ENCODE measurements at places on chromosomes 11 and 22. TPM values are rescaled to one million over a fixed set of nuclear protein-coding genes. Genes with fewer than 3 reads are reported as not detected.
A peak's percentile ranks its signal among the peaks of the same experiment; 100 is the strongest.

CNGA4 gene
- 0.63 TPM for total RNA-seq

RTCB gene
- 47.6 TPM for total RNA-seq

CXCR5 gene
- total RNA-seq = not detected

GRCh38 chr11:105236664-105237063, 97.1 kb upstream of the CARD18 start:
- DNase-seq = no peak

ANKK1 gene
- not detected for total RNA-seq

GRCh38 chr22:46070215-46070802, 80.0 kb upstream of the PPARA start:
- DNase-seq = peak; percentile 54

BACE1-AS gene
- 5.1 TPM for total RNA-seq

GRCh38 chr11:3046190-3046589, 11.0 kb downstream of the CARS1 start:
- DNase-seq = no peak

DNA sequence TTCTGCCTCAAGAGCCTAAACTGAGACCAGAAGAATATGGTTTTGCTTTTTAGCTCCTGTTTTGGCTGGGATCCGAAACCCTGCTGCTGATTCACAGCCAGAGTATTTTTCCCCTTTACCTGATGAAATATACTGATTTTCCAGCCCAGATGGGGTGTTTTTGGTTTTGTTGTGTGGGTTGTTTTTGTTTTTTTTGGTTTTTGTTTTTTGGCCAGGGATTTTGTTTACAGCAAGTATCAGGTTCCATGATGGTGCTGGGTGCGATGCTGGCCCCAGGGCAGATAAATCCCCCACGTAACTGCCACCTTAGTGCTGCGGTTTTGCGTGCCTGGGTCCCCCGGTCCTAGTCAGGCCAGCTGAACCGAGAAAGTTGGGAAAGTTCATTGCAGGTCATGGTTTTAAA, 103.7 kb downstream of the ZBTB16 start:
- DNase-seq = no peak

HTR3B gene
- total RNA-seq = not detected

- no peak for DNase-seq
Observed at GRCh38 chr11:125591649-125592304, 875 bp upstream of the STT3A start.

DNA sequence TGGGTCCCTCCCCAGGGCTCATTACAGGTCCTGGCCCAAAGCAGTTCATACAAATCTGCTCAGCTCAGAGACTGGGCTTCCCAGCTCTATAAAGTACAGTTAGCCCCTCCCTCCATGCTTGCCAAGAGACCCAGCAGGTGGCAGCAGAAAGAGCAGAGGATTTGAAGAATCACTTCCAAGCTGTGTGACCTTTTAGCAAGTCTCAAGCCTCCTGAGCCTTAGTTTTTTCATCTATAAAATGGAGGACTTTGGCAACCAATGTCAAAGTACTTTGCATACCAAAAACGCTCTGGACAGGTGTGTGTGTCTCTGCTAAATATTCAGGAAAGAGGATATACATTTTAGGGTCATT, 26.6 kb downstream of the RELT start:
- peak; percentile 57 for DNase-seq

NXPE1 gene
- total RNA-seq = not detected

ARHGAP32 gene
- 44.2 TPM for total RNA-seq

DNA sequence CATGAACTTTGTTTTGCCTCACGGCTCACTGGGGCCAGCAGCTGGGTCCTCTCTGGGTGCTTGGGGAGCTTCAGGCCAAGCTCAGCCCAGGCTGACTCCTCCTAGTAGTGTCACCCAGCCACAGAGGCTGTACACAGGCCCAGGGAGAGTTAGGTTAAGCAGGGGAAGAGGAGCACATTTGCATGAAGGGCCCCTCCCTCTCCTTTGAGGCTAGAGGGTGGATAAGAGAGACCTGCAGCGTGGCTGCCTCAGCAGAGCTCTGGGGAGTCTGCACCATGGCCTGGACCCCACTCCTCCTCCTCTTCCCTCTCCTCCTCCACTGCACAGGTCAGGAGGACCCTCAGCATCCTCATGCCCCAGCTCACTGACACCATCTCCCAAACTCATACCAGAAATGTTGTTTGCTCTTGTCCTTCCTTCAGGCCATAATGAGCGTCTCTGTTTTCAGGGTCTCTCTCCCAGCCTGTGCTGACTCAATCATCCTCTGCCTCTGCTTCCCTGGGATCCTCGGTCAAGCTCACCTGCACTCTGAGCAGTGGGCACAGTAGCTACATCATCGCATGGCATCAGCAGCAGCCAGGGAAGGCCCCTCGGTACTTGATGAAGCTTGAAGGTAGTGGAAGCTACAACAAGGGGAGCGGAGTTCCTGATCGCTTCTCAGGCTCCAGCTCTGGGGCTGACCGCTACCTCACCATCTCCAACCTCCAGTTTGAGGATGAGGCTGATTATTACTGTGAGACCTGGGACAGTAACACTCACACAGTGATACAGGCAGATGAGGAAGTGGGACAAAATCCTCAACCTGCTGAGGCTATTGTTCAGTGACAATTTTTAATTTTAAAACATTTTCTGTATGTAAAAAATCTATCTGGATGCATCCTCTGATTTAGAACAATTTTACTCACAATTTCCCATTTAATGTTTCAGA, 82.4 kb upstream of the VPREB1 start:
- DNase-seq = no peak

RASSF10 gene
- total RNA-seq = 33.8 TPM

CRYBB3 gene
- total RNA-seq = not detected

CHID1 gene
- 80.6 TPM for total RNA-seq

- peak; percentile 31 for DNase-seq
Observed at GRCh38 chr11:121421149-121421901, 30.8 kb upstream of the SORL1 start.

- DNase-seq = no peak
Observed at GRCh38 chr11:2529173-2529572, 84.4 kb downstream of the KCNQ1 start.

OR51B4 gene
- not detected for total RNA-seq

DNA sequence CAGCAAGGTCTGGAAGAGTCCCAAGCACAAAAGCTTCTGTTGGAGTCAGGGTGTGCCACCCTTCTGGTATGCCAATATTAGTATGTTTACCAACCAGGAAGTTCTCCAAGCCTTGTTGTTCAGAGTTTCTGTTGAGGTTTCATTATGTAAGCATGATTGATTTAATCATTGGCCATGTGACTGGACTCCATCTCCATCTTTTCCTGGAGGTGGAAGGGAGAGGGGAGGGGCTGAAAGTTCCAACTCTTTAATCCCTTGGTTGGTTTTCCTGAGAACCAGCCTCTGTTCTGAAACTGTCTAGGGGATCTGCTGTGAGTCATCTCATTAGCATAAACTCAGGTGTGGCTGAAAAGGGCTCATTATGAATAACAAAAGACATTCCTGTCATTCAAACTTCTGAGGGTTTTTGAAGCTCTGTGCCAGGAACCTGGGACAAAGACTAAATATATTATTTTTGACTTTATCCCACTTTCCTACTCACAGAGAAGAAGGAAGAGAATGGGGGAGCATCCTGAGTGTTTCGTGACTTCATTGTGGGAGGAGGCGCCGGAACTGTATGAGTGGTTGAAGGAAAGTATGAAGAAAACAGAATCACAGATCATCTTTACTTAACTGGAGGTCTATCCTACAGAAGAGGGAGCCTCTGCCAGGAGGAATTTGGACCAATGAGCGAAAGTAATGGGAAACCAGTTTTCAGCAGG, 138.2 kb downstream of the NECTIN1 start:
- peak; percentile 8 for DNase-seq

- DNase-seq = peak; percentile 81
Observed at GRCh38 chr22:20530368-20531153, 23.2 kb downstream of the MED15 start.

- DNase-seq = no peak
Observed at GRCh38 chr11:8937159-8937558, 4.4 kb upstream of the C11orf16 start.

GRCh38 chr11:134598368-134598767, 186.3 kb upstream of the B3GAT1 start:
- no peak for DNase-seq

- DNase-seq = peak; percentile 31
Observed at GRCh38 chr11:67238894-67239782, 27.1 kb upstream of the GRK2 start.

NLRP14 gene
- total RNA-seq = not detected

ELMOD1 gene
- not detected for total RNA-seq

DNA sequence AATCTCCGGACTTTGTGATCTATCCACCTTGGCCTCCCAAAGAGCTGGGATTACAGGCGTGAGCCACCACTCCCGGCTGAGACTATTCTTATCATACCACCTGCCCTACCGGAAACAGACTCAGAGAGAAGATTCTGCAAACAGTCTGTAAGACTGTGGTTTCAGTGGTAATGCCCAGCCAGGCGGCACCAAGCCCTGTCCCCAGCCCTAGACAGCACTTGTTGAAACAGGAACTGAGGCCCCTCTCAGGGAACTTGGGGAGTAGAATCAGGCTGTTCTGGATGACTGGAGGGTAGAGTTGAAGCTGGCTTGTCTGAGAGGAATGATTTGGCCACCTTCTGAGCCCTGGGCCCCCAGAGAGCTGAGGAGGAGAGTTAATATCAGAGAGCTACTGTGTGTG, 1.3 kb upstream of the INSC start:
- DNase-seq = no peak

- DNase-seq = no peak
Observed at GRCh38 chr11:20043992-20044391, 116.3 kb downstream of the DBX1 start.

BTG4 gene
- not detected for total RNA-seq

TBC1D22A gene
- 13.5 TPM for total RNA-seq

- DNase-seq = no peak
Observed at GRCh38 chr11:11220786-11221185, 132.3 kb downstream of the CSNK2A3 start.

DNA sequence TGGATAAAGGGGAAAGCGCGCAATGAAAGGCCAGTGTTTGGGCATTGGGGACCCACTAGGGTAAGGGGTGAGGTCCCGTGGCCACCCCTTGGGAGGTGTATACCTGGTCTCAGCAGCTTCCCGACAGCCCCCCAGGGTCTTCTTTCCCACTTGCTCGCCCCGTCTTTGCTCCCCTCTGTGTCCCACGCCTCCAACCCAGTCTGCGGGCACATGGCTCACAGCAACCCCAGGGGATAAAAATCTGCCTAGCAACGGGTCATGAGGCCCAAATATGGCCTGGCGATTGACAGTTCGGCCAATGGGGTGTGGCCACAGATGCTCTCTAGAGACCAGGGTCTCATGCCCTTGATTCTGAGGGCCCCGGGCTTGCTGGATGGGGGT, 41.6 kb downstream of the AHNAK start:
- no peak for DNase-seq

- DNase-seq = no peak
Observed at GRCh38 chr11:9626496-9627394, 37.1 kb upstream of the SWAP70 start.

DNA sequence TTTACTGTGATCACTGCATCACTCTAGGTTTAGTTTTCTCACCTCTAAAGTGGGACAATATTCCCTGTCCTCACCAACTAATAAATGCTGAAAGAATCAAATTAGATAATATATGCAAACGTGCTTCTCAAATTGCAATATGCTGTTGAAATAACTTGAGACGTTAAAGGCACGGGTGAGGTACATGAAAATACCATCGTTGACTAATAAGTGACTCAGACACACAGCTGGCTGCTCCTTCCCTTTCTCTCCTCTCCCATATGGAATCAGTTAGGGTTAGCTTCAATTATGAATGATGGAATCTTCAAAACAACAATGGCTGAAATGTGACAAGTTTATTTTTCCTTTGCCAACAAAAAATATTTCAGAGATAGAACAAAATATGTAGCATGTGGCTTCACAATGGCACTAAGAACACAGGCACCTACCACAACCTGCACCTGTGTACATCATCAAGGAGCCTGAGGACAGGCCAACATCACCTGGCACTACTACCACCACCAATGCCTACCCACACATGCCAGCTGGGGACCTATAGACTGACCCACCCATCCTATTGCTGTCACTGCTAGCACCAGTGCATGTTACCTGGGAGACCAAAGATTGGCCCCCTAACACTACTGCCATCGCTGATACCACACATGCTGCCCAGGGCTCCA, 13.7 kb downstream of the GDPD4 start:
- no peak for DNase-seq

CCDC81 gene
- 0.31 TPM for total RNA-seq

DERL3 gene
- 0.79 TPM for total RNA-seq

DNA sequence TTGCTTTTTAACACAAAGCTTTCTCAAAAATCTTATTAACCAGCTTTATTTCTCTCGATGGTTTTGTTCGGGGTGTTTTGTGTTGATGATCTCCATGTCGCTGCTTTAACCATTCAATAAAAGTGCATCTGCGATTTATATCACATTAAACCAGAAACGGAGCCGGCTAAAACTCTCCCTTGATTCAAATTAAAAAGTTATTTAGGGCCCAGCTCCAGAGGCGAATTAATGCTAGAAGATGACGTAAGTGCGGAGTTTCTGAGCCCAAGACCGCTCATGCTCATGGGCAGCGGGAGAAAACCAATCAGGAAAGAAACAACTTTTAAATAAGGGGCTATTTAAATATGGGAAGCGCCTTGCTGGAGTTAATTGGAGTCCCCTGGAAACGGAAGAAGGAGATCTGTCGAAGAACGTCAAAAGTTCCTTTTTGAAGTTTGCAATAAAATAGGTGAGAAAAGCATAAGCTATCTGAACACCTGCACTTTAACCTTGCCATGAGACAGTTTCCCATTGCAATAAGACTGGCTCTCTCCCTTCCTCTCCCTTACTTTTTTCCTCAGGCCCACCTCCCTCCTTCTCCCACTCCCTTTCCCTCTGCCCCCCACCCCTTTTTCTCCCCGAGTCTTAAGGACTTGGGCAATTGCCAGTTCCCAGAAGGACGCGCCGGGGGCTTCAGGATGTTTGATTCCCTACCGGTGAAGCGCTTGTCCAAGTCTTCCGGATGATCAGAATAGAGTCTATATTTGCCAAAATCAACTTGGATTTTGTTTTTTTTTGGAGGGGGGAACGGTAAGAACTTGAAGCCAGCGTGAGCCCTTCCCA, 1.9 kb upstream of the DBX1 start:
- DNase-seq = no peak

OR52N4 gene
- total RNA-seq = not detected

DNA sequence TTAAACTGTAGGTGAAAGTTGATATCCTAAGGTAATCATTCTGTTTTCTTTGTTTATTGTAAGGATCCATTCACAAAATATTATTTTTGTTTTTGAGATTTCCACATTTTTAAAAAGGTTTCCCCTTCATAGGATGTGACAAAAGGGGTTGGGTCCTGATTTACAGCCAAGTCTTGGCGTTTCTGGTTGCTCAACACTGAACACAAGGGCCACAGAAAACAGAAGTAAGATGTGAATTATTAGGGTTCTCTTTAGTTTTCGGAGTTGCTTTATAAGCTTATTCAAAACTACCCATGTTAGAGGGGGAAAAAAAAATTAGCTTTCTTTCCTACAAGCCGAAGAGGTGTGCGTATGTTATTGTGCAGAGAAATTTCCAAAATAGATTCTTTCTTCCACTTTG, 30.0 kb upstream of the FLI1 start:
- DNase-seq = no peak

DNA sequence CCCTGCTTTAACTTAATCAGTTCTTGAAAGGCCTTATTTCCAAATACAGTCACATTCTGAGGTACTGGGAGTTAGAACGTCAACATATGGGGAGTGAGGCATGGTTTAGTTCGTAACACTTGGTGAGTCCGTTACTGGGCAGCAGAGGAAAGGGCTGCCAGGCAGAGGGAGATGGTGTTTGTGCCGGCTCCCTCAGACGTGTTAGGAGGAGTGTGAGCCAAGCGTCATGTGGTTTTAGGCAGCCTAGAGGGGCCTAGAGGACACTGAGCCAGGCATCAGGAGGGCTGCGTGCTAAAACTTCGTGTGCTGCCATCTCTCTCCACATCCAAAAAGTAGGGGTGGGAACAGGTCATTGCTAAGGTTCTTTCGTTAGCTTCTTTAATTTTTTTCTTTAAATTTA, 10.2 kb downstream of the BCR start:
- DNase-seq = no peak

Measured in HT-29 (cell line).